ENCODE measurements at places on chromosomes 1 and 21. TPM values are rescaled to one million over a fixed set of nuclear protein-coding genes. Genes with fewer than 3 reads are reported as not detected.

The CENPF gene
- total RNA-seq = 36.0 TPM

The PADI4 gene
- not detected for total RNA-seq

The EPHA2 gene
- 69.8 TPM for total RNA-seq

The HORMAD1 gene
- not detected for total RNA-seq

The CLSTN1 gene
- 76.7 TPM for total RNA-seq

The KIF26B gene
- 15.9 TPM for total RNA-seq

The PALMD gene
- 0.29 TPM for total RNA-seq
